ENCODE measurements at places on chromosomes 16 and 17.

DNA sequence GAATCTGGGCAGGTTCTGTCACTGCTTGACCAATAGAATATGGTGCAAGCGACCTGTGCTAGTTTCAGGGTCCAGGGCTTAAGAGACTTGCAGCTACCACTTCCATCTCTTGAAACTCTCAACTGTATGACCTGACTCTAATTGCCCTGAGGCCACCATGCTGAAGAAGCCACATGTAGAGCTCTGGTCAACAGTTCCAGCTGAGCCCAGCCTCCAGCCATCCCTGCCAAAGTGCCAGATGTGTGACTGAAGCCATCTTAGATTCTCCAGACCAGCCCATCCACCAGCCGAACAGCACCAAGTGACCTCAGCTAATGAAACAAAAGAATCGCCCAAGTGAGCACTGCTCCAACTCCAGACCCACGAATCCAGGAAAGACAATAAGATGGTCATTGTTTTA lies 3.4 kb upstream of the MT2A start:
- no peak for DNase-seq

GRCh38 chr17:67515490-67516083 lies 138.5 kb downstream of the PITPNC1 start:
- DNase-seq = no peak

DNA sequence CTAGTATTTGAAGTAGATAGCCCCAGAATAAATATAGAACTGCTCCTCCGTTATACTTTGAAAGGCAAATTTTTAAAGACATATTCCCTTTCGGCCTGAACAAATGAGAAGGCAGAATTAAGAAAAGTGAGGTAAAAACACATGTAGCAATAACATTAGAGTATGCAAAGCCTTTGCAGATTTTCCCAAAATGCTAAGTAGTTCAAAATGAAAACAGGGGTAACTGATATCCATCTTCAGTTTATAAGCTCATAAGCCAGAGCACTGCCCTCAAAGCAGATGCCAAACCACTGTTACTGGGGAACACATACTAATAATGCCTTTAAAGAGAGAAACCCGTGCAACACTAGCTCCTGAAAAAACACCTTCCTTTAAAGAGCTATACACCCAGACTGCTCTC lies 51.3 kb upstream of the CLEC18B start:
- DNase-seq = no peak

GRCh38 chr16:49749816-49750215 lies 106.1 kb downstream of the ZNF423 start:
- DNase-seq = no peak

DNA sequence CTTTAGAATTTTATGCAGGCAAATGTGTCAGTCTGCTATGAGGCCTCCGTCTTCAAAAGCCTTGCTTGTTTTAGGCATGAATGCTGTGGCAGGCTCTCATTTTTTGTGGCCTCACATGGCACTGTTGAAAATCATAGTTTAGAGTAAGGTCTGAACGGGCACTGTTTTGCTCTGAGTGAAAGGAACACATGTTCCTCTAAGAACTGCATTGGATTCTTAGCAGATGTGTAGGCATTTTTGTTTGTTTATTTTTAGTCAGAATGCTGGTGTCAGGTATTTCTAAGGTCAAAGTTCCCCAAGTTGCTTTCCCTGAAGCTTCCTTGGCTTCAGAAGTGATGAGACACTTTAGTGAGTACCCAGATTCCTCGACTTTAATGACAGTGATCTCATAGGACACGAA lies 173.7 kb downstream of the HS3ST3B1 start:
- no peak for DNase-seq

GRCh38 chr16:81460075-81460474 lies 15.5 kb downstream of the CMIP start:
- no peak for DNase-seq

DNA sequence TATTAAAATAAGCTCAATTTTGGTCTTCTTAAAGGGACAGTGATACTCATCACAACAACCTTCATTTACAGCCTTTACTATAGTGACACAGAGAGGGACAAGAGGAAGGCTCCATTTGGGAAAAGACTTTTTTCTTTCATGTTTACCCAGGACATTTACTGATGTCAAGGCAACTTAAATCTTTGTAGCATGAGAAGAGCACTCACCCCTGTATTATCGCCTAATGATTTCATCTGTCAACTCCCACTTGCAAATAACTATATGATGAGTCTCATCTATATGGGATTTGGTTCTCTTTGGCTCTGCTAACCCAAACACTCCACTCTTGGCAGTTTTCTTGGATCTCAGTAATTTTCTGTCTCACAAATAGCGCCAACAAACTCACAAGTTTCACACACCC lies 24.1 kb downstream of the BLMH start:
- DNase-seq = no peak
